Left kidney (tissue), 8 donors: ENCODE measurements at places on chromosomes 4 and X. TPM values are rescaled to one million over a fixed set of nuclear protein-coding genes. Genes with fewer than 3 reads are reported as not detected.

DNA sequence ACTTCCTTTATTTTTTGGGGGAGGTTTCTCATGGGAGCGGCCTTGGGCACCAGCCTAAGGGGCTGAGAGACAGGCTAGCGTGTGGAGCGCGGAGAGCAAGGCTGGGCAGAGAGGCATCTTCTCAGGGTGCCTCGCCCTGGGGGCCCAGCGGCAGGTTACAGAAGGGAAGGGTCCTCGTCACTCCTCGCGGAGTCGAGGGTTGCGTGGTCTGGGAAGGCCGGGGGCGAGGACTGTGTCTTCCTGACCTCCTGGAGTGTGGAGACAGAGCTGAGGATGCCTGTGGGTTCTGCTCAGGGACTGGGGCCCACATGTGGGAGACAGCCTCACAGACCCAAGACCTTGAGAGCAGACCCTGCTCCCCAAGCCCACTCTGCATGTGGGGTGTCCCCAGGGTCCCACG lies 79.6 kb upstream of the LRPAP1 start:
- no peak for DNase-seq

DNA sequence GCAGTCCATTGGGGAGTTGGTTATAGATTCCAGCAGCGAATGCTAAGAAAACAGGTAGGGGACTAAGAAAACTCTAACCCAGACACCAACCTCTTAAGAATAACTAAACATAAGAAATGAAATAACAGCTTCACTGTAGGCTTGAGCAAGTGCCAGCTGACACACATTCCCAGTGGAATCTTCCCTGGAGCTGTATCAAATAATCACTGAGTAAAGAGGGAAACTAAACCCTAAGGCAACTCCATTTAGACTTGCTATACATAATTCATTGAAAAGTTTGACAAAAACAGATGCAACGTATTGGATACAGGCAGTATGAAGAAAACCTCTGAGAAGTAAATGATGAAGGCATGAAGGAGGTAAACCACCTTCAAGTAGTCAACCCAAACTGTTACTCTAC lies 293.5 kb downstream of the OPHN1 start:
- DNase-seq: no peak

GRCh38 chrX:134240209-134240608 lies 3.2 kb downstream of the CCDC160 start:
- no peak for DNase-seq

DNA sequence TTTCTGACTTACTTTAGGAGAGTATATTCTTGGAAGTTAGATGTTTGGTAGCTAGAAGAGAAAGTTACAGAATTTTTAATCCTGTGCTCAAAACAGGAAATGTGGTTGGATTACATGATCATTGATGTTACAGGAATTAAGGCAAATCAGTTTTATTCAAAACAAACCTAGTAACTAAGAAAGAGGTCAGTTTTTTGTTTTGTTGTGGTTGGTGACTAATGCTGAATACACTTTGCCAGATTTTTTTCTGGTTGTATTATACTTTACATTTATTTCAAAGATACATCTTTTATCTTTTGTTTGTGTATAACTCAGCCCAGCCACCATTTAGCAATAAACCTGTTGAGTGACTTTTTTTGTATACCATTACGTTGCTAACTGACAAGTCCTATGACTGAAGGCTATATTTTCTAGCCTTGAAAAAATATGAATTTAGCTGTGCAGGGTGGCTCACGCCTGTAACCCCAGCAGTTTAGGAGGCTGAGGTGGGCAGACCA lies 116.7 kb downstream of the KLHL8 start:
- no peak for DNase-seq

Gene TXK
- 3.7 TPM for polyA plus RNA-seq

Gene HTR2C
- 2.1 TPM for polyA plus RNA-seq

GRCh38 chr4:143019351-143019750 lies 165.4 kb upstream of the USP38 start:
- no peak for DNase-seq

Gene EDA2R
- polyA plus RNA-seq: 0.83 TPM

Gene TRMT10A
- 17.5 TPM for polyA plus RNA-seq

Gene PHOX2B
- polyA plus RNA-seq: 0.10 TPM

DNA sequence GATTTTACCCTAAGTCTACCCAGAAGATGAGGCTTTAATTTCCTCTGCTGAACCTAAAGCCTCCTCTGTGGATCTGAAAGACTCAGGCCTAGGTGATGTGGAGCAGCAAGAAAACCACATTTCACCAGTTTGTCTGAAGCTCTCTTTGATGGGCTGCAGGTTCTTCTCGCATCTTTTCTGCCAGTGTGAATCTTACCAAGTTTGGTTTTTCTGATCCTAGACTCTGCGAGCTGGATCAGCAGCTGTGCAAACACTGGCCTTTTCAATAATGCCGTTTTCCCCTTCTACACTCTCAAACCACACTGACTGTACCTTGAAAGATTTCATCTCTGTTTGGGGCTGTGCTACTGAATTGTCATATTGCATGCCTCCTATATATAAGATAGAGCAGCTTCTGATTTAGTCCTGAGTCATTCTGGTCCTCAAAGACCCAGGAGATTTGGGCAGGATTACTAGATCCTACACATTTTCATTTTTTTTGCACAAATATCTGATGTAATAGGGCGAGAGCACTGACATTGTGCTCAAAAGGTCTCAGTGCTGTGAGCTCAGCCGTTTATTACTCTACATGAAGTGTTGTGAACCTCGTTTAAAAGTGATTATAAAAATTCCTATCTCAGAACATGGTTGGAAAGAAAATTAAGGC lies 133.6 kb upstream of the FAM9C start:
- no peak for DNase-seq

Gene RAB40A
- 5.5 TPM for polyA plus RNA-seq

- peak; percentile 93 for DNase-seq
These were observed 29.6 kb downstream of the TLR10 start for GRCh38 chr4:38752941-38753806.

Gene TRIM60
- not detected for polyA plus RNA-seq

- DNase-seq: no peak
These were observed 550.0 kb upstream of the DIPK2B start for GRCh38 chrX:45750639-45751038.

GRCh38 chr4:167842487-167842886 lies 249.8 kb upstream of the ANXA10 start:
- DNase-seq: no peak

DNA sequence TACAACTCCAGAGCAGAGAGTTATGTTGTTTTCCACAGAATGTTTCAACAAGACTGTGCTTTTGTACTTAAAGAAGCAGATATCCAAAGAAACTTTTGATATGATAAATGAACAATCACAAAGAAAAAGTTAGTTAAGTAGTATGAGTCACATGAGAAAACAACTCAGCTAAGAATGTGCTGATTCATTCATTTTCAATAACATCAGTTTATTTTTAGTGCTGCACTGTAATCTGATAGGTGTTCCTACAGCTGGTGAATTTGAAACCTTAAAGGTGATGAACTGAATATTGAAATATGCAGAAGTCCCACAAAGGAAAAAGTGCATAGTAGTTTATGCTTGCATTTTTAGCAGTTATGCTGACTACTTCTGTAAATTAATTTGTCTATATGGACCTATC lies 180.3 kb upstream of the TENM3 start:
- DNase-seq: no peak

Gene PLK4
- 36.7 TPM for polyA plus RNA-seq

DNA sequence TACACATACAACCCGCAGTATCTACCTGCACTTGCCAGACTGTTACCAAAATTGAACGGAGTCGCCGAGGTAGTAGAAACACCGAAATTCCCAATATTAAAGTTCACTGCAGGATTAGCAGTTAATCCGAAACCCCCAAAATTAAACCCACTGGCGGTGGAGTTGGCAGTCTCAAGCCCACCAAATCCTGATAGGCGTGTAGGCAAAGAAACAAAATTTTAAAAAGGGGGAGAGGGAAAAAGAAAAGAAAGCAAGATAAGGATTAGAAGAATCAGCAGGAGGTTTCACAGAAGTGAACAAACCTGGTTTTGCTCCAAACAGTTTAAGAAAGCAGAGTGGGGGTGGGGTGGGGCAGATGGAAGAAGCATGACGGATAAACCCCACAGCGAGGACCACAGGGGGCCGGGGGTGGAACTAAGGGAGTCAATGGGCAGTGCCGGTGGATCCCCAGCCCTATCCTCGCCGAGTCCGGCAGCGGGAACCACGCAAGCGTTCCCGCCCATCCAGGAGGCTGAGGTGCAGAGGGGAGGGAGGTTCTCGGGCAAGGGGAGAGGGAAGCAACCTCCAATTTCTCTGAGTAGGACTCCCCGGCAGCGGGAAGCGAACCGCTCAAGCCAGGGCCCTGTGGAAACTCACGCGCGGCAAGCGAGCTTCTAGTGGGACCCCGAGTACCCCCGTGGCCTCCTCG lies 599 bp downstream of the NUP54 start:
- DNase-seq: peak; percentile 48

DNA sequence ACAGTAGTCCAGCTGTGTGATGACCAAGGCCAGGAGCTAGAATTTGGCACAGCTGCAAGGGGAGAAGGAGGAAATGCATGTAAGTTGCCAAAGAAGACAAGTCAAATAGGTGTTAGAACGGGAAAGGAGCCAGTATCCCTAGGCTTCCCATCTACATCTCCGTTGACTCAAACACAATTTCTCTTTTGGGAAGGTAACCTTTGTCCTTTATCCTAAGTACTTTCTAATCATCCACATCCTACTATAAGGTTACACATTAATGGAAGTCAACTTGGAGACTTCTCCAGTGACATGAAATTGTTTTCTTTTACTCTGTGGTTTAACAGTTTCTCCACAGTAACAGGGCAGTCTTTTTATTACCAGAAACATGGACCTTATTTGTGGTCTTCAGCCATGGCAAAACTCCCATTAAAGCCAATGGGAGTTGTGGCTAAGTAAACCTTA lies 620.0 kb downstream of the ANKRD50 start:
- DNase-seq: no peak

Gene CYP2U1
- 4.7 TPM for polyA plus RNA-seq

Gene RASGEF1B
- polyA plus RNA-seq: 12.0 TPM

DNA sequence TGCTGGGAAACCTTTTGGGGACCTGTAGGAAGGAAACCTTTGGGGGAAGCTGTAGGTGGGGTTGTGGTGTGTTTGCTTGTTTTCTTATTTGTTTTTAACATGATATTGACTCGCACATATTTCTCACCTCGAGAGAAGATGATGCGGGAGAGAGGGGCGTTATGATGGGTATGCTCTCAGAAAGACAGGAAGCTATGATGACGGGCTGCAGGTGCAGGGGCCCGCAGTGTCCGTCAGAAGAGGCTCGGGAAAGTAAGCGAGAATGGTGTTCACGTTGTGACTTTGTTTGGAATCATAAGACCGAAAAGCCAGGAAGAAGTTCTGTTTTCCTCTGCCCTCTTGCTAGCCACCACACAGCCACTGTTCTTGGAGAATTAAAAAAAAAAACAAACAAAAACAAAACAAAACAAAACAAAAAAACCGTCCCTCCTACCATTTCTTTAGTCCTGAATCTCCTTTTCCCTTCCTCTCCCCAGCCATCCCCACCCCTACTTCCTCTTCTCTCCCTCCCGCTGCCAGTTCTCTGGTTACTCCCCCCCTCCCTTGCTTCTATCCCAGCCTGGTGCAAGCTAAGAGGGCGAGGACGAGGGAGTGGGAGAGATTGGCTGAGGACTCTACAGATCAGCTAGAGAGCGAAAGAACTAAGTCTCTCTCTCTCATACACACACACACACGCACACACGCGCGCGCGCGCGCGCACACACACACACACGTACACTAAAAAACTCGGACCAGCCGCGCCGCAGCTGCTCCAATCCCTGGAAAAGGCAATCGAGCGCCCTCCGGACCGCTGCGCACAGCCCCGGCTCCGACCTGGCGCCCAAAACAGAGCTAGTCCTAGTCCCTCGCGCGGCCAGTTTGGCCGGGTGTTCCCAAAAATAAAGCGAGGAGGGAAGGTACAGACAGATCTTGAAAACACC lies at the start of gene BMP3:
Gene BMP3 (plus strand): TSS at position 648 of the 920 bp plus-strand sequence. CDS start 577 bp downstream, outside the sequence.
- DNase-seq: peak; percentile 58

DNA sequence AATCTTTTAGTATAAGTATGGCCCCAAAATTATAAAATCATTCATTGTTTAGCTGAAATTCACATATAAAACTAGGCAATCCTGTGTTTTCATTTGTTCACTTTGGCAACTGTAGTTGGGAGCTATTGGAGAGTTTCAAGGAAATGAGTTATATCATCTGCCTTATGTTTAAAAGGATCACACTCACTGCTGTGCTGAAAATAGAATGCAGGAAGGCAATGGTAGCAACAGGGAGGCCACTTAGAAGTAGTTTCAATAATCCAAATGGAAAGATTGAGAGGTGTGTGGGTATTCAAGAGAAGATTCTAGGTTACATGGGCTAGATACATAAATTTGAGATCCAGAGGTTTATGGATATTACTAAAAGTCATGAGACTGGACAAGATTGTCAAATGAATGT lies 184.9 kb downstream of the PDGFC start:
- DNase-seq: no peak

GRCh38 chr4:87365348-87365747 lies 25.6 kb downstream of the HSD17B11 start:
- no peak for DNase-seq

GRCh38 chr4:108035691-108036090 lies 46.0 kb downstream of the HADH start:
- no peak for DNase-seq

GRCh38 chr4:7503559-7504249 lies 69.0 kb upstream of the PSAPL1 start:
- DNase-seq: no peak

Gene MAGIX
- 4.3 TPM for polyA plus RNA-seq

Gene AKAP14
- polyA plus RNA-seq: 0.55 TPM

- no peak for DNase-seq
These were observed 51.9 kb upstream of the RBM47 start for GRCh38 chr4:40681600-40681999.

Gene SERTM2
- 0.05 TPM for polyA plus RNA-seq

Gene BEND2
- polyA plus RNA-seq: 0.10 TPM

- DNase-seq: no peak
These were observed 82.8 kb downstream of the LNX1 start for GRCh38 chr4:53508446-53508845.

- DNase-seq: no peak
These were observed 210.0 kb upstream of the AGTR2 start for GRCh38 chrX:115960440-115961084.

Gene SLC16A2
- polyA plus RNA-seq: 30.5 TPM

- DNase-seq: no peak
These were observed 61.5 kb upstream of the HHIP start for GRCh38 chr4:144584428-144584827.

- DNase-seq: no peak
These were observed 42.0 kb downstream of the CENPE start for GRCh38 chr4:103156106-103156505.
